ENCODE measurements at places on chromosomes 3 and 15. TPM values are rescaled to one million over a fixed set of nuclear protein-coding genes. Genes with fewer than 3 reads are reported as not detected.

- DNase-seq, result no peak
Observed at GRCh38 chr3:114119776-114120175, 59.1 kb downstream of the DRD3 start.

- no peak for DNase-seq
Observed at GRCh38 chr3:129441782-129442181, 1.8 kb downstream of the IFT122 start.

DNA sequence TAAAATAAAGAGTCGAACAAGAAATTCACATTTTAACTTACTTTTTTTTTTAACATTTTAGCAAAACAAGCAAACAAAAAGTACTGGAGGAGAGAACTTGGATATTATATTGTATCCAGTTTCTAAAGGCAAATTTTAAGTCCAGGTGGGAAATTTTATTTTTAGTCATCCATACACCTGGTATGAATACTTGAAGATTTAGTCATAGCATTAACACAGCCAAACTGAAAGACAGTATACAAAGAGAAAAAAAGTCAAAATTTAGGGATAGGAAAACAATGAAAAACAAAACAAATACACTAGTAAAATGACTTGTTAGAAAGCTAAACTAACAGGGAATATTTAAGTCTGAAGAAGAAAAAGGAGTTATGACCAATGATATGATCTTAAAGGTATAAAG, 69.1 kb downstream of the PROS1 start:
- no peak for DNase-seq

DNA sequence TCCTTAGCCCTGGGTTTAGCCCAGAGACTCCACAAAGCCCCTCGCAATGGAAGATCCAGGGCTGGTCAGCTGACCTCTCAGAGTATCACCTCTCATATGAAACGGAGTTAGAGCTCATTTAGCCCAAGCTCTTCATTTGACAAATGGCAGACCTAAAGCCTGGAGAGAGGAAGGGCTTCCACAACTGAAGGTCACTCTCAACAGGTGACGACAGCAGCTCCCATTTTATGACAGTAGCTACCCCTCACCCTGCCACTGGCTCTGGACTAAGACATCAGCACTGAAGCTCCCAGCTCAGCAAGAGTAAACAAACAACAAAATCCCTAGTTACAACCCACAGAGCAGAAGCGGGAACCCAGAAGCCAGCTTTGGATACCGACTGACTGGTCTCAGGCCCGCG, 33.7 kb downstream of the TLE3 start:
- DNase-seq, result no peak

- no peak for DNase-seq
Observed at GRCh38 chr3:103181160-103181559, 746.3 kb downstream of the ZPLD1 start.

DNA sequence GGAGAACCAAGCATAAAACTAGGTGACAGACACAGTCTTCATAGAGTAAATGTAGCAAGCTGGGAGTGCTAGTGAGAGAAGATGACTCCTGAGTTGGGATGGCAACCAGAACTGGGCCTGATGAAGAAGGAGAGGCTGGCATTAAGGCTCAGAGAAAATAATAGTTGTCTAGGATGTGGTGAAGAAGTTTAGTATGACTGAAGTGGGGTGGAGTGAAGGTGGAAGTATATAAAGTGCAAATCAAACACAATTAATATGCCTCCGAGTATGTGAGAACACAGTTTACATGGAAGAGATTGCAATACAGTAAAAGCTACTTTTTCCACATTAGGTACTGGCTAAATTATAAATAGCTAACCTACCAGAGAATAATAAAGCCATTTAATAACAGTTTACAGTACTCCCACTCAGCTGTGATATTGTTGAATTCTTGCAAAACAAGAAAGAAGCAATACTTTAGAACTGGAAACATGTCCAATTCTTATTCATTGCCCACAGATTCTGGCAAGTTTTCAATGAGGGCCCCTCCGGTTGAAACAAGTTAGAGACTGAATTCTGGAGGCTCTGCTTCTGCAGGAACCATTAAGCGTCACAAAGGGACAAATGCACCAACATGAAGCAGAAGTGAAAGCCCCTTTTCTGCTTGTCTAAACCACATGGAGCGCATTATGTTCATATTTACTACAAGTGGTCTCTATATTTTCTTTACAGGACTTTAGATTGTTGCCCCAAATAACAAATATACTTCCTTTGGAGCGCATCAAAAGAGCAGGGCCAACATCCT, 243.7 kb downstream of the SLC9A9 start:
- DNase-seq, result no peak

GRCh38 chr15:57890351-57890750, 175.2 kb downstream of the ALDH1A2 start:
- DNase-seq, result no peak

DNA sequence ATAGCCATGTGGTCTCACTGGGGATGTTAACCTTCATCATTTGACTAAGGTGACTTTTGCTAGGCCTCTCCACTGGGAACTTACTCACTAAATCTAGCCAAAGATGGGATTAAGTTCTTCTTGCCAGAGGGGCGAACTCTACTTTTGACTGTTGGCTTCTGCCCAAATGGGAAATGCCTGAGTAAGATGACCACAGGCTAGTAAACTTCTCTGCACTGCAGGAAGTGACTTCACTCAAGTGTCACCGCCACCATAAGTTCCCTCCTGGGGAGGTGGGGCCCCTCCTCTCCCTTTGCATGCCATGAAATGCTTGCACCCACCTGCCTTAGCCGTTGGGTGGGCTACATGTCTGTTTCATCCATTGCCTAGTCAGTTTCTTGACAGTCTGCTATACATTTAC, 388.3 kb downstream of the FEZF2 start:
- no peak for DNase-seq

P2RY14 gene
- not detected for total RNA-seq

DNA sequence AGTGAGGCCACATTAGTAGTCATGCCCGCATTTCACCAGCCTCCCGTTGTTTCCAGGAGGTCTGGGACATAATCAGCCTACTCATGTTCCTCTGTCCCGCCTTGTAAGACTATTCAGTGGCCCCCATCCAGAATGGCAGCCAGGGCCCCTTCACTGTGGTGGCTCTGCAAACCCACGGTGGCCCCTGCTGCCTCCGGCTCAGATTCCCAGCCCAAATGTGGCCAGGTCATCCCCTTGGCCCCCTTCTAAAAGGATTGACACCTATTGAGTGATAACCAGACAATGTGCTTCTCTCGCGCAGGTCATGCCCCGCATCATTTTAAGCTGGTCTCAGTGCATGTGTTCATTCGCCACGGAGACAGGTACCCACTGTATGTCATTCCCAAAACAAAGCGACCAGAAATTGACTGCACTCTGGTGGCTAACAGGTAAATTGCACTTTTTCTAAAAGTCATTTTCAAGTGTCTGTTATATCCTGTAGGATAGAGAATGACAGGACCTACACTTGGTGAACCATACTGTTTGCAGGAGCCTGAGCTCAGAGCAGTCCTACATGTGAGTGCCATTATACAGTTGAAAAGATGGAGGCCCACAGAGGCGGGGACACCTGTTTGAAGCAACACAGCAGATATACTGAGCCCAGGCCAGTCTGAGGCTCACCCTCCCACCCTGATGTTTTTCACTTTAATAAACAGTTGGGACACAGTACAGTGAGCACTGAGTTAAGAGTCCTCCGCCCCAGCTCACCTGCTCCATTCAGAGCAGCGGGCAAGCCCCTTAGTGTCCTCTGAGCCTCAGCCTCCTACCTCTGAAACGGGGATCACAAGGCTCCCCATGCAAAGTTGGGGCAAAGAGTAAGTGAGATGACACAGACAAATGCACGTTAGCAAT, 47.7 kb downstream of the PXYLP1 start:
- DNase-seq, result peak; percentile 59

DNA sequence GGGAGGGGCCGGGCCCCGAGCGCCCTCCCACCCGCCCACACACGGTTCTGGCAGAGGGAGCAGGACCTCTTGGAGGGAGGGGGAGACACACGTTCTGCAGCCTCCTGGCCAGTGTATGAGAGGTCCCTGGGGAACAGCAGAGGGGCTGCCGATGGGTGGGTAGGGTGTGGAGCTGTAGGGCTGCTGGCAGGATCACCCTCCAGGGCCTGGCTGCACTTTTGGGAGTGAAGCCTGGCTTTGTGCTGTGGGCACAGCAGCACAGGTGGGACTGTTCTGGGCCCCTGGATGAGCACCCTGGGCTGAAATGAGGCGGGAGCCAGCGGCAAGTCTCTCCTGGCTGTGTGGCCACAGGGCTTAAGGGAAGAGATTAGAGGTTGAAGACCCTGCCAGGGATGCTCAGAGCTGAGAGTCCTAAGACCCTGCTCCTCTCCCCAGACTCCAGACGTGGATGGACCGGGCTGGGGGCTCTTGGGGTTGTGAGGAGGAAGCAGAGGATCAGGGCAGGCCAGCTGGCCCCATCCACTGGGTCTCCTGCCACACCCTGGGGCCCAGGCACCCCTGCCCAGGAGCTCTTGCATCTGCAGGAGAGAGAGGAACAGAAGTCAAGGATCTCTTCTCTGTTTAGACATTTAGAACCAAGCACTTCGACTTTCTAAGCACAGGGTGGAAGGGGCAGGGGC, 45.2 kb downstream of the RGMA start:
- no peak for DNase-seq

DNA sequence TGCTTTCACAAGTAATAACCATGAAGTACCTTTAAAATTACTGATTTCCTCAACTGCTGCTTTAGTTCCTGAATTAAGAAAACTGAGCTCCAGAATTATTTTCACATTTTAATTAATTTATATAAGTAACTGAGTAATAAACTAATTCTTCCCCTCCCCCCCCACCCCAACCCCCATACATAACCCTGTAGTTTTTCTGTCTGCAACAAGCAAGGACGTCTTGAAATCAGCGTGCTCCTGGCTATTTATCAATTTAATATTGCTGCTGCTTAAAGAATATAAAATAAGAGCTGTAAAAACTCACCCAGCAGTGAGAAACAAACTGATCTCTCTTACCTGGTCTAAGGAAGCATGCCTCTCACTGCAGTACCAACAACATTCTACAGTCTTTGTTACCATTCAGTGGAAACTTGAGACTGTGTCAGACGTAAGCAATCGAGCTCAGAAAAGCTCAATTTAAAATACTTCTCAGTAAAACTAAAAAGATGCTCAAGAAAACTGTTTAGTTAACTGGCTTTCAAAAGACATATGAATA, 121.0 kb downstream of the TFDP2 start:
- DNase-seq, result peak; percentile 90

DNA sequence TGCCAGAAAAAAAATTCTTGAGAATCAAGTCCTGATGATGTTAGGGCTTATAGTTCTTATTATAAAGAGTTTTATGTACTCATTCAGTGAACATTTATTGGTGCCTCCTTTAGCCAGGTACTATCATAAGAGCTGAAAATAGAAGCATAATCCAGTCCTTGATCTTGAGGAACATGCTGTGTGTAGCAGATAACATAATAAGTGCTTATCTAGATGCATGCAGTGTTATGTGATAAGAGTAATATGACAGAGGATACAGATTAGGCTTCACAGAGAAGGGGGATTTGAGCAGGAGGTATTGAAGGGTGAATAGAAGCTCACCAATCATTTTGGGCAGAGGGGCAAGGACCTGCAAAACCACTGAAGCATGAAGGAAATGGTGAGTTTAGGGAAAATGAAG, 1.1 kb downstream of the CCR2 start:
- no peak for DNase-seq

CTXN2 gene
- not detected for total RNA-seq

GRCh38 chr3:172364374-172365027, 83.8 kb downstream of the GHSR start:
- DNase-seq, result no peak

KNL1 gene
- total RNA-seq, result 25.8 TPM

- DNase-seq, result no peak
Observed at GRCh38 chr15:79994615-79995014, 23.6 kb upstream of the BCL2A1 start.

ZNF619 gene
- total RNA-seq, result 13.1 TPM

- no peak for DNase-seq
Observed at GRCh38 chr3:3951071-3951470, 151.8 kb downstream of the LRRN1 start.

TXNRD3 gene
- not detected for total RNA-seq

DNA sequence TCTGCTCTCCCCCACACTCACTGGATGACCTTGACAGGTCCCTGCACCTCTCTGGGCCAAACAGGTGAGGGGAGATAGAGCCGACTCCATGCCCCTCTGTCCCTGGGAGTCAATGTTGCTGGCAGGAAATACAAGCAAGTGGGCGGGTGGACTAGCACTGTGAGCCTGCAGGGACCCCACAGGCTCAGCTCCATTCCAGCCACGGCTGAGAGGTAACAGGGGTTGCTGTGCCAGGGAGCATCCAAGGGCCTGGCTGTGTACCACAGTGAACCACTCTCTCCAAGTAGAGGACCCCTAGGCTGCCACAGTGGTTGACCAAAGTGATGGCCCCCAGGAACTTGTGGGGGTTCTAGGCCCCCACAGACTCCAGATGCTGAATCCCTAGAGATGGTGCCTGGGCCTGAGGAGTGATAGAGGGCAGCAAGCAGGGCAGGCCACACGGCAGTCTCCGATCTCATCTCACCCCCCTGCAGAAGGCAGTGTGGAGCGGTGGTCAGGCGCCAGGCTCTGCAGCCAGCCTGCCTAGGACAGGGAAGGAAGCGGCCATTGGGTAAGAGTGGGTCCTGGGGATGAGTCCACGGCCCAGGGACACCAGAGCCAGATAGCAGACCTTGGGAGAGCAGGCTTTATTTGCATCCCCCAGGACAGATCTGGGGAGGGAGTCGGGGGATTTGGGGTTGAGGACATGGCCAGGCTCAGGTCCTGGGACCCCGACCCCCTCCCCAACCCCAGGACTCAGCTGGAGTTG, 3.2 kb downstream of the TNNC1 start:
- DNase-seq, result no peak

CCR8 gene
- not detected for total RNA-seq

GRCh38 chr3:131988209-131988608, 46.6 kb downstream of the CPNE4 start:
- no peak for DNase-seq

DNA sequence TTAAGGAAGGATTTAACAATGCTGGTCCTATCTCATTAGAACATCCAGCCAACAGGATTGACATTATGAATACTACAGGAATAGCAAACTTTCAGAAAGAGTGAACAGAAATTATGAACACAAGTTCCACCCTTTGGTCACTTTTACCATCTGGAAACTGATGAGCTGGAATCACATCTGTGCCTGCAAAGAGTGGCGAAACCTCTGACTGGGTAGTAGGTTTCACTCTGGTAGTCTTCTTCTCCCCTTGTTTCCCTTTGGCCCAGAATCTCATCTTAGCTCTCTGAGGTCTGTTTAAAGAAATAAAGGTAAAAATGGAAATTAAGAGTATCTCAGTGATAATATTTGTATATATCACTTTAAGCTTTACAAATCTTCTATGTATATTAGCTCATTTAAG, 73.1 kb downstream of the NR2E3 start:
- no peak for DNase-seq

CCR9 gene
- total RNA-seq, result not detected

TRH gene
- total RNA-seq, result not detected
